ENCODE measurements at places on chromosomes 16 and 17.

GRCh38 chr16:49292413-49292812, 10.8 kb upstream of the CBLN1 start:
- no peak overlapping the region for H3K27ac ChIP-seq
- no peaks in the 10 kb centered on the region for H3K36me3 ChIP-seq
- H3K27me3 ChIP-seq, result peaks cover 3% of the 10 kb centered on the region
- H3K4me1 ChIP-seq, result no peaks in the 10 kb centered on the region

- peaks cover 2% of the 10 kb centered on the region for H3K4me1 ChIP-seq
- no peaks in the 10 kb centered on the region for H3K27me3 ChIP-seq
- H3K4me3 ChIP-seq, result no peak overlapping the region
- DNase-seq, result peak; percentile 98
- no peaks in the 10 kb centered on the region for H3K36me3 ChIP-seq
These were observed 35.3 kb downstream of the SOCS3 start for GRCh38 chr17:78324391-78325075.

- H3K27ac ChIP-seq, result no peak overlapping the region
- DNase-seq, result no peak
- H3K4me3 ChIP-seq, result no peak overlapping the region
- H3K4me1 ChIP-seq, result no peaks in the 10 kb centered on the region
These were observed 10.9 kb upstream of the ARHGAP23 start for GRCh38 chr17:38417210-38417951.

DNA sequence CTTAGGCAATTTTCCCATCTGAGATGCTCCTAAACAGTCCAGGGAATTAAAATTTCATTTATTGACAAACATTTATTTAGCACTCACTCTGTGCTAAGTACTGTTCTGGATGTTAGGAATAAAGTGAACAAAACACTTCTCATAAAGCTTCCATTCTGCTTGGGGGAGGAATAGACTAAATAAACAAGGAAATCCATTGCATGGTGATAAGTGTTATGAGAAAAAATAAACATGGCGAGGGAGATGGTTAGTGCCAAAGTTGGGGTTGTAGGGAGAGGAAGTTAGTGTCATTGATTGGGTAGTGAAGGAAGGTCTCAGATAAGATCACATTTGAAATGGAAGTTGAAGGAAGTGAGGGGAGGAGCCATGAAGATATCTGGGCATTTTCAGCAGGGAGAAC, 72.2 kb upstream of the CES5A start:
- no peak for DNase-seq
- no peak overlapping the region for H3K27ac ChIP-seq
- H3K27me3 ChIP-seq, result no peaks in the 10 kb centered on the region

DNA sequence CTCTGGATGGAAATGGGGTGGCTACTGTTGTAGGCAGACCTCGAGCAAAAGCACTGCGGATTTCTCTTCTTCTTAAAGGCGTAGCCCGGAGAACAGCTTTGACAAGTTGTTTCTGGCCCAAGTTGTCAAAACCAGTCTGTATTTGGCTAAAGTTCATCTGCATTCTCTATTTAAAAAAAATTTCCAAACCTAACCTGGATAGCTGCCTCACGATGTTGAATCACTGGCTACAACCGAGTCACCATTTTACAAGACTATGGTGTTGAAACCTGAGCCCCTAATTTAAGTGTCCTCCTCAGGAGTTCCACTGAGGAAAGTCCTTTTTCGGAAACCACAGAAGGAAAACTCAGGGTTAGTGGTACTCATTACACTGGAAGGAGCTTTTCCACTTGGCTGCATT, 1.5 kb downstream of the SLC16A6 start:
- DNase-seq, result no peak
- no peaks in the 10 kb centered on the region for H3K36me3 ChIP-seq
- H3K27ac ChIP-seq, result no peak overlapping the region
- peaks cover 10% of the 10 kb centered on the region for H3K27me3 ChIP-seq

- H3K36me3 ChIP-seq, result peaks cover 35% of the 10 kb centered on the region
- no peaks in the 10 kb centered on the region for H3K27me3 ChIP-seq
- no peak overlapping the region for H3K4me3 ChIP-seq
- H3K4me1 ChIP-seq, result peaks cover 2% of the 10 kb centered on the region
These were observed 73.4 kb downstream of the PLD6 start for GRCh38 chr17:17132746-17133145.

- no peaks in the 10 kb centered on the region for H3K36me3 ChIP-seq
- H3K4me3 ChIP-seq, result no peak overlapping the region
- no peaks in the 10 kb centered on the region for H3K4me1 ChIP-seq
- H3K27me3 ChIP-seq, result no peaks in the 10 kb centered on the region
- no peak overlapping the region for H3K27ac ChIP-seq
These were observed 7.2 kb downstream of the WWOX start for GRCh38 chr16:78106686-78107085.

DNA sequence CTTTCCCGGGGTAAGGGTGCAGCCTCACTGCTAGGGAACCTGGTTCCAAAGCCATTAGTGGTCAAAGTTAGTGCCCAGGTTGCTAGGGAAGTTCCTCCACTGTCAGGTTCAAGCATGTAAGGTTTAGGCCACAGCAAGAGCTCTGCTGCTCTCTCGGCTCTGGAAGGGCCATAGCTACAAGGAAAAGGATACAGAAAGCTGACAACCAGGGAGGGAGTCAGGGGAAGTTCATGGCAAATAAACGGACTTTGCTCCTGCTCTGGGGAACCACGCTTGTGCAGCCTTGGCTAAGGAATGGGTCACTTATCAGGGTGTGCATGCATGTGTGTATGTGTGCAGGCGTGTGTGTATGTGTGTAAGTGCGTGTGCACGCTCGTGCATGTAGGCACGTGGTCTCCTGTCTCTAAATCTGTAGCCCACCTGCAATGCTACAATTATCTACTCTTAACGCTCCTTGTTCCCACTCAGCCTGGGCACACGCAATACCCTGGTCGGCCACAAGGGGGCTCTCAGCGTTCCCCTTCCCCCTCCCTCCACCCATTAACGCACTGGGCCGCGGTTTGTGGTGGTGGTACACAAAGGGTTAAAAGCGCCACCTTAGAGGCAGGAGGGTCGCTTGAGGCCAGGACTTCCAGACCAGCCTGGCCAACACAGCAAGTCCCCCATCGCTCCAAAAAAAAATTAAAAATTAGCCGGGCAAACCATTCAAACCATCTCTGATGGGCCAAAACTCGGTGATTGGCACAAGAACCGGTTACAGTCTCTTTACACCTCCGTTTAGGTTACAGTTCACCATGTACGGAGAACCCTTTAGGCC, 48.4 kb upstream of the KDM8 start:
- no peaks in the 10 kb centered on the region for H3K4me1 ChIP-seq
- H3K4me3 ChIP-seq, result no peak overlapping the region
- no peaks in the 10 kb centered on the region for H3K27me3 ChIP-seq
- DNase-seq, result peak; percentile 52
- H3K27ac ChIP-seq, result no peak overlapping the region

DNA sequence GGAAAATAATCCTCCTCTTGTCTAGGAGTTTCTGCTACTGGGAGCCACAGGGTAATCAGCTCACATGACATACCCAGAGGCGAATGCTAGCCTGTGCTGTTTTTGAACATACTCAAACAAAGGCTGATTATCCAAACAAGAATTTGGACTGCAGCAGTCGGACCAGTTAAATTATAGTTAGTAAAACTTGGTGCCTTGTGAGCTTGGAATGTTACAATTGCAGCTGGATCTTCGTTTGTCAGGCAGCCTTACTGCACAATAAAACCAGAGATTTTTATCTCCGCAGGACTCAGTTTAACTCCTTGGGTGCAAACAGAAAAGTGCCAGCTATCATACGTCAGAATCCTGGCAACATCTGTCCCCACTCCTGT, 163.8 kb upstream of the TBX2 start:
- H3K36me3 ChIP-seq, result no peaks in the 10 kb centered on the region
- peaks cover 11% of the 10 kb centered on the region for H3K4me1 ChIP-seq
- no peak for DNase-seq
- no peaks in the 10 kb centered on the region for H3K27me3 ChIP-seq

- DNase-seq, result no peak
- H3K27me3 ChIP-seq, result no peaks in the 10 kb centered on the region
- peak overlapping the region; percentile 59 for H3K4me3 ChIP-seq
- peaks cover 13% of the 10 kb centered on the region for H3K36me3 ChIP-seq
These were observed 5.0 kb downstream of the ZNF689 start for GRCh38 chr16:30605158-30605557.

DNA sequence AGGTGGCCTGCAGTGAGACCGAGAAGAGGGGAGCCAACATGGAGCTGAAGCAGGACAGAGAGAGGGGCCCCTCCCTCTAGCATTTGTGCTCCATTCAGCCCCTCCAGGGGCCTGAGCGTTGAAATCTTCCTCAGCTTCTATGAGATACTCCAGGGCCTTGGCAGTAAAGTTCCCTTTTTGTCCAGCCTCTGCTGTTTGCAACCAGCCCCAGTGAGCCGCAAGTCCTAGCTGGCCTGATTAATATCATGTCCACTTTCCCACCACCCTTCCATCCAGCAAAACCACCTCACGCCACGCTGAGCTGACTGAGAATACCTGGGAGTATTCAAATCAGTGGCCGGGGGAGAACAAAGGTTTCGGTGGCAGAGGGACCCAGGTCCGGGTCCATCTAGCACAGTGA, 11.7 kb upstream of the RPH3AL start:
- H3K36me3 ChIP-seq, result no peaks in the 10 kb centered on the region
- no peak for DNase-seq
- H3K4me3 ChIP-seq, result no peak overlapping the region

GRCh38 chr16:8621222-8621571, 301 bp upstream of the METTL22 start:
- H3K4me3 ChIP-seq, result peak overlapping the region; percentile 97
- H3K27me3 ChIP-seq, result no peaks in the 10 kb centered on the region
- H3K36me3 ChIP-seq, result peaks cover 6% of the 10 kb centered on the region
- no peaks in the 10 kb centered on the region for H3K4me1 ChIP-seq
- DNase-seq, result no peak
- H3K27ac ChIP-seq, result no peak overlapping the region

- no peaks in the 10 kb centered on the region for H3K4me1 ChIP-seq
- H3K4me3 ChIP-seq, result no peak overlapping the region
- no peaks in the 10 kb centered on the region for H3K27me3 ChIP-seq
These were observed 407.3 kb downstream of the XYLT1 start for GRCh38 chr16:17063201-17064139.

GRCh38 chr16:4097826-4098240, 18.4 kb downstream of the ADCY9 start:
- H3K27me3 ChIP-seq, result no peaks in the 10 kb centered on the region
- H3K36me3 ChIP-seq, result no peaks in the 10 kb centered on the region
- no peak overlapping the region for H3K4me3 ChIP-seq
- no peaks in the 10 kb centered on the region for H3K4me1 ChIP-seq
- no peak overlapping the region for H3K27ac ChIP-seq
- peak; percentile 9 for DNase-seq

DNA sequence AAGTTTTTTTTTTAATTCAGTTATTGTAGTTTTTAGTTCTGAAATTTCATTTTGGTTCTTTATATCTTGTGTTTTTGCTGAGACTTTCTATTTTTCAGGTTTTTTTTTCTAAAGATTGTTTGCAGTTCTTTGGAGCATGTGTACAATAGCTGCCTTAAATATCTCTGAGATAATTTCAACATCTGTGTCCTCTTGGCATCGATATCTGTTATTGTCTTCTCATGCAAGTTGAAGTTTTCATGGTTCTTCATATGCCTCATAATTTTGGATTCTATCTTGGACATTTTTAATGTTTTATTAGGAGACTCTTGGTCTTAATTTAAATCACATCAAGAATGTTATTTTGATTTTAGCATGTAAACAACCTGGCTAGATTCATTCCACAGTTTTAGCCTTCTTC, 22.8 kb downstream of the COX11 start:
- no peak overlapping the region for H3K27ac ChIP-seq
- no peaks in the 10 kb centered on the region for H3K27me3 ChIP-seq
- H3K4me3 ChIP-seq, result no peak overlapping the region
- DNase-seq, result no peak
- no peaks in the 10 kb centered on the region for H3K36me3 ChIP-seq

DNA sequence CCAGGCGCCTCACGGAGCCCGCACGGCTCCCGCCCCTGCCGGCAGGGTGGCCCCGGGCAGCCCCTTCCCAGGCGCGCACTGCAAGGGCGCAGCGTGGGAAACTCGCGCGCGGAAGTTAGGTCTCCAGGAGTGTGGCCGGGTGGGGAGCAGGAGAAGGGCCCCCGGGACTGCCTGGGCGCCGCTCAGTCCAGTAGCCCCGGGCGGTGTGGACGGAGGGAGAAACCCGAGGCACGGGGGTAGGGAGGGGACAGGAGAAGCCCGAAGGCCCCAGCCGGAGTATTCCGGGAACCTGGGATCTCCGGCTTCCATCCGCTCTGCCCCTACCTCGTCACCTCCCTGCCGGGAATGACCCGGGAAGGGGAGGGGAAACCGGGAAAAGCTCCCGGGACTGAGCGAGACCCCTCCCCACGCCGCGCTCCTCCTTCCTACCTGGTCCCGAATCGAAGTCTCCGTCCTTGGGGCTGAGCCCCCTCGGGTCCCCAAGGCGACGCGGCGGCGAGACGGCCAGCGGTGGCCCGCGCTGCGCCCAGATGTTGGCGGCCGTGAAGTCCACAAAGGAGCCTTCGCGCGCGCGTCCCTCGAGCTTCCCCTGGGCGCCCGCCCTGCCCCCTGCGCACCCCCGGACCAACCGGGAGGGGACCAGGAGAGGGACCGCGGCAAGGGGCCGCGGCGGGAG, 418 bp downstream of the SOCS3 start:
- peak; percentile 72 for DNase-seq
- peak overlapping the region; percentile 72 for H3K4me3 ChIP-seq
- peaks cover 9% of the 10 kb centered on the region for H3K36me3 ChIP-seq
- no peaks in the 10 kb centered on the region for H3K27me3 ChIP-seq
- H3K27ac ChIP-seq, result peak overlapping the region; percentile 95
- no peaks in the 10 kb centered on the region for H3K4me1 ChIP-seq

DNA sequence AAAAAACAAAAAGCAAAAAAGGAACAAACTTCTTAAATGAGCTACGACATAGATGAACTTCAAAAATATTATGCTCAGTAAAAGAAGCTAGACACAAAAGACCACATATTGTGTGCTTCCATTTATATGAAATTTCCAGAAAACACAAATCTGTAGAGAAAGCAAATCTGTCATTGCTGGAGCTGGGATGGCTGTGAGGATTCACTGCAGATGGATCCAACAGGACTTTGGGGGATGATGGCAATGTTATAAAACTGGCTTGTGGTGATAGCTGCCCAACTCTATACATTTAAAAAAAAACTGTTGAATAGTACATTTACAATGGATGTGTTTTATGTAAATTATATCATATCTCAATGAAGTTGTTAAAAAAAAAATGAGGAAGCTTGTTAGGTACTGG, 52.6 kb upstream of the MAP3K14 start:
- H3K36me3 ChIP-seq, result no peaks in the 10 kb centered on the region
- no peak for DNase-seq
- no peak overlapping the region for H3K4me3 ChIP-seq
- H3K27me3 ChIP-seq, result no peaks in the 10 kb centered on the region
- no peaks in the 10 kb centered on the region for H3K4me1 ChIP-seq

DNA sequence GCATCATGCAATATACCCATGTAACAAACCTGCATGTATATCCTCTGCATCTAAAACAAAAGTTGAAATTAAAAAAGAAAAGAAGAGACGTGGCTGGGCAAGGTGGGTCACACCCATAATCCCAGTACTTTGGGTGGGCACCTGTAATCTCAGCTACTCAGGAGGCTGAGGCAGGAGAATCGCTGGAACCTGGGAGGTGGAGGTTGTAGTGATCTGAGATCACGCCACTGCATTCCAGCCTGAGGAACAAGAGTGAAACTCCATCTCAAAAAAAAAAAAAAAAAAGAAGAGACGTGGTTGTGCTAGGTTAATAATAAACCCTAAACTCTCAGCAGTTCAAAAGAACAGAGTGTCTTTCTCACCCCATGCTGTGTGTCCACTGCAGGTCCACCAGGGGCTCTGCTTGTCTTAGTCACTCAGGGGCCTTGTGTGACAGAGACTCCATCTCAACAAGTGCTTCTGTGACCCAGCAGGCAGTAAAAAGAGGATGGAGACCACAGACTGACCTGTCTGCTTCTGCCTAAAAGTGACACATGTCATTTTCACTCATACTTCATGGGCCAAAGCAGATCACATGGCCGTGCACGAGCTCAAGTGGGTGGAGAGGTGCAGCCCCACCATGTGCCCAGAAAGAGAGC, 22.3 kb upstream of the N4BP1 start:
- H3K4me3 ChIP-seq, result no peak overlapping the region
- H3K4me1 ChIP-seq, result no peaks in the 10 kb centered on the region
- DNase-seq, result no peak
- H3K36me3 ChIP-seq, result no peaks in the 10 kb centered on the region

All from kidney (tissue), 22 donors.